ENCODE measurements at places on chromosomes 7 and 10. TPM values are rescaled to one million over a fixed set of nuclear protein-coding genes. Genes with fewer than 3 reads are reported as not detected.

Gene HNRNPH3
- total RNA-seq, result 104 TPM

Gene PCBD1
- total RNA-seq, result 30.3 TPM

Gene TOMM7
- total RNA-seq, result 234 TPM

Gene AOAH
- 1.6 TPM for total RNA-seq

Gene ACSM6
- not detected for total RNA-seq

Gene LFNG
- 0.62 TPM for total RNA-seq

Gene CLDN3
- total RNA-seq, result not detected

Gene METTL27
- total RNA-seq, result 0.80 TPM

Gene C10orf95
- total RNA-seq, result 0.19 TPM

Gene SORCS1
- 0.15 TPM for total RNA-seq

Gene HSPA12A
- total RNA-seq, result 2.2 TPM

Gene SEMA3C
- total RNA-seq, result 0.19 TPM

Gene NYAP1
- 0.15 TPM for total RNA-seq

Gene RBP4
- total RNA-seq, result 1.2 TPM

Gene SAP25
- total RNA-seq, result 7.0 TPM

Gene PHKG1
- total RNA-seq, result 0.82 TPM

Gene ENTPD1
- 192 TPM for total RNA-seq

Gene BEND7
- total RNA-seq, result 0.13 TPM

Gene ZNF467
- not detected for total RNA-seq

Gene IQCE
- total RNA-seq, result 7.9 TPM

Gene ATXN7L1
- total RNA-seq, result 2.2 TPM

Gene SCIN
- total RNA-seq, result 2.1 TPM

Gene MYO1G
- total RNA-seq, result 224 TPM

Gene HGF
- total RNA-seq, result 1.2 TPM

Gene MALRD1
- total RNA-seq, result 0.13 TPM

Gene PPP1R17
- total RNA-seq, result not detected

Gene HIBADH
- 14.2 TPM for total RNA-seq

Gene CALML3
- not detected for total RNA-seq

Gene CTAGE8
- total RNA-seq, result 0.67 TPM

Gene LIPK
- total RNA-seq, result not detected

Gene SPAG6
- 0.21 TPM for total RNA-seq

Gene TMEM196
- not detected for total RNA-seq

Gene PROSER2
- total RNA-seq, result 0.10 TPM

Gene DKK1
- 0.77 TPM for total RNA-seq

Gene MLXIPL
- 0.21 TPM for total RNA-seq

Gene MACC1
- total RNA-seq, result 26.6 TPM

Gene SFMBT2
- total RNA-seq, result 26.1 TPM

Gene TRPV5
- not detected for total RNA-seq

Gene ADIRF
- total RNA-seq, result 0.64 TPM

Gene TCERG1L
- total RNA-seq, result not detected
